NCI-H1048 (cell line): ENCODE measurements at places on chromosomes 7 and 10.

DNA sequence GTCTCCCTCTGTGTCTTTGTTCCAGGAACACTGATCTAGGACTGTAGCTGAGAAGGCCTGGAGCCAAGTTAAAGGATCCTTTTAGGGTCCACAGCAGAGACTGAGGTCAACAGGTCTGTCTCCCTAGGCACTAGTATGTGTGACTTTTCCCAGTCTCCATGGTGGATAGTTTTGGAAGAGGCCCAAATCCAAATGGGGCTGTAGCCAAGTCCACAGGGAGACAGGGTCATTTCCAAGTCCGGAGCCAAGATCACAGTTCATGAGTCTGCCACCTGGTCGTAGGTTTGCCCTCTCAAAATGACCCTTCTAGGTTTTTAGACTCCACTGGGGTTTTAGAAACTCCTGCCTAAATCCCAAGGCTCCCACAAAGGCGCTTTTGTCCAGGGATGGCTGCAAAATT lies 16.8 kb downstream of the ZNF277 start:
- no peak for DNase-seq

DNA sequence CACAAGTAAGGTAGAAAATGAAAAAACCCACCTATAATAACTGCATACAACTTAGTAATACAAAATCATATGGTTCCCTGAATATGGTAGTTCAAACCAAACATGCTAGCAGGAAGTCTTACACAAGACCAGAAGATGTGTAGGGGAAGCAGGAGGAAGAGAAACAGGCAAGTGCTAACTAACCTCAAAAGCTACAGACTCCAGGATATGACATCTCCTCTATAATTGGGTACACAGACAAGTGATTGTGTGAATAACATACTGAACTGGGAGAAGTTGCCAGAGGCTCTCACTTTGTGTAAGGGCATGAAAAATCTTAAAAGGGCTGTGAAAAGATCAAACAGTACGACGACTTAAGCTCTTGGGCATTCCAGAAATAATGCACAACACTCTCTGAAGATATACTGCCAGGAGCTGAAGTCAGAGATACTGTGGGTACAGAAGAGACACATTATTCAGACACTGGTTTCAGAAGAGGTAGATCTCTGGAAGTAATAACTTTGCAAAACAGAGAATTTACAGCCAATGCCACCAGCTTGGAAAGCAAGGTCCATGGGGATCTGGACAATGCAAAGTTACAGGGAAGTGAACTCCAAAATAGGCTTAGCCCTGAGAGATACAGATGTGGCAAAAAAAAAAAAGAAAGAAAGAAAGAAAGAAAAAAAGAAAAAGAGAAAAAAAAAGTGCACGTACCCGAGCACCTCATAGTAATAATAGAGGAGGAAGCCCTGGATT lies 767.2 kb downstream of the TNS3 start:
- DNase-seq = no peak

- no peak for DNase-seq
These were observed 209.8 kb upstream of the C7orf33 start for GRCh38 chr7:148380596-148381419.

GRCh38 chr7:17600340-17600752 lies 301.9 kb downstream of the AHR start:
- no peak for DNase-seq

- DNase-seq = no peak
These were observed 1.4 kb upstream of the CTBP2 start for GRCh38 chr10:125161707-125162119.

DNA sequence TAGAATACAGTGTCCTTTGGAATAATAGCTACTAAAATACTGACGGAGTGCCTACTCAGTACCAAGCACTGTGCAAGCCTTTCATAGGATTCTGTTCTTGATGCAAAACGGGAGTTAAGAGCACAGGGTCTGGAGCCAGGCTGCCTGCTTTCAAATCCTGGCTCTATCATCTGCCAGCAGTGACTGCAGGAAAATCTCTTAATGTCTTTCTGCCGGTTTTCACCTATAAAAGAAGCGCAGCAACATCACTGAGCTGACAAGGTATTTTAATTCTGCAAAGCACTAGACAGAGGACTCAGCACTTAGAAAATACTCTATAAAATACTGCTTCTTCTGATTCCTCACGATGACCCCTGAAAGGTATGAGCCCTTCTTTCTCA lies 659 bp downstream of the FIGNL1 start:
- no peak for DNase-seq

- no peak for DNase-seq
These were observed 16.0 kb upstream of the PPIF start for GRCh38 chr10:79331226-79331625.

DNA sequence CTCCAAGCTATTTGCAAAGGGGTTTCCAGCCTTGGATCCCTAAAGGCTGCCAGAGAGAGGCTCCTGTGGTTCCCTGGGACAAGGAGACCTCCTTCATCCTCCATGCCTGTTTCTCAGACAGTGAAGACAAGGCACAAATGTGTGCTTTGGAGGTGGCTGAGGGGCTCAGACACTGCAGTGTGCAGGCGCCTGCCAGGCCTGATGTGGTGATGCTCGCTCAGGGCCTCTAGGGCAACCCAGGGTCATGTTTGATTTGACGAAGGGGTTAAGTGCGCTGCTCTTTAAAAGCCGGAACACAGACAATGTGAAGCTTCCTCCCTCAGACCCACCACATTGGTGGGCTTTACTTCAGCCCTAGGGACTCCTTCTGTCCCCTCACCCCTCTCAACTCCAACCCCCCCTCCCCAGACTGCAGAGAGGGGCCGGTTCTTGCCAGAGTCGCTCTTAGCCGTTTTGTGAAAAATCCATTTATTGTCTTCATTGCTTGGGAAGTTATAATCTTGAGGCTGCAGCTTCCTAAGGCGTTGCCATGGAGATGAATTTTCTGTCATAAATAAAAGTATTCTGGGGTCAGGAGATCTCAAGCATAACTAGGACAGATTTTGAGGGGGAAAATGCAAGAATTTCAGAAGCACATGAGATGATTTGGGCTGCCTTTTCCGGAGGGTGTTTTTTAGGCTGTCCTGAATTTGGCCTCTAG lies 35.8 kb downstream of the PDGFA start:
- no peak for DNase-seq

GRCh38 chr10:117239051-117239450 lies 1.9 kb upstream of the SLC18A2 start:
- DNase-seq = no peak
